ENCODE measurements at places on chromosomes 2 and 18.

DNA sequence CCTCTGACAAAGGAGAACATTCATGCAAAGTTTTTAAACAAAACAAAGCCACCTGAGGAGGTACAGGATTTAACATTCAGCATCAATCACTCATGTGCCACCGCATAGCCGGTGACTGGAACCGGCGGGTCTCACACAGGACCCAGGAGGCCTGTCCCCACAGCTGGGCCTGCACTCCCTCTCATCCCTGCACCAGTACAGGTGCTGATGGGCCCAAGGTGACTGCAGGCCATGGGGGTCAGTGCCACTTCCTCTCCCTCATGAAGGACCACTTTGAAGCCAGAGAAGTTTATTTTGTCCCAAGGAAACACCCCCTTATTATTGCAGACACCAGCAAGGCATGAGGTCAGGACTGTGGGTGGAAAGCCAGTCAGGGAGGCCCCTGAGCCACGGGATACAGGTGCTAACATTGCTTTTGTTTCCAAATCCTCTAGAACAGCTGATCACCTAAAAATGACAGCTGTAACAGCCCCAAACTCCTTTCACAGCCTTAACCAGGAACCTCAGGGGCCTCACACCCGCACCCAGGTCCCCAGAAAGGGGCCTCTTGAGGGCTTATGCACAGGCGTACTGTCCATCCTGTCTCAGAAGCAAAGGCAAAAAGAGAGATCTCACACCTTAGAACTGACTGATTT is 14.0 kb downstream of the PARD6G start:
- DNase-seq, result no peak

DNA sequence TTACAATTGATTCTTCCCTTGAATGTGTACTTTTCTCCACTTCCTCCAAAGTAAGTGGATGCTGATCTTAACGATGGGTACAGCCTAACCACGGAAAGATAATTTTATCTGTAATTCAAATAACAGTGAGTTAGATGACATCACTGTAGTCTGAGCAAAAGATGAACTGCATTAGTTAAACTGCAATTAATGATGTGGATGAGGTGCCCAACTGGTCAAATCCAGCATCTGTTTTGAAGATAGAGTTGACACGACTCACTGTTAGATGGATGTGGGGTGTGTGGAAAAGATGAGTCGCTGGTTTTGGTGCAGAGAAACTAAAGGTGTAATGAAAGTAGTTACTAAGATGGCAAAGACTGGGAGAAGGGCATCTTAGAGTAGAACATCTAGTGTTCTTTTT is 270.5 kb upstream of the MEIS1 start:
- no peak for DNase-seq

- no peak for DNase-seq
Observed at GRCh38 chr2:215003001-215003400, 135.4 kb downstream of the ABCA12 start.

- DNase-seq, result no peak
Observed at GRCh38 chr18:1015777-1016176, 111.1 kb downstream of the ADCYAP1 start.

GRCh38 chr2:157413326-157414035 is 30.4 kb downstream of the CYTIP start:
- DNase-seq, result peak; percentile 84
